ENCODE measurements at places on chromosomes 1 and 21.

DNA sequence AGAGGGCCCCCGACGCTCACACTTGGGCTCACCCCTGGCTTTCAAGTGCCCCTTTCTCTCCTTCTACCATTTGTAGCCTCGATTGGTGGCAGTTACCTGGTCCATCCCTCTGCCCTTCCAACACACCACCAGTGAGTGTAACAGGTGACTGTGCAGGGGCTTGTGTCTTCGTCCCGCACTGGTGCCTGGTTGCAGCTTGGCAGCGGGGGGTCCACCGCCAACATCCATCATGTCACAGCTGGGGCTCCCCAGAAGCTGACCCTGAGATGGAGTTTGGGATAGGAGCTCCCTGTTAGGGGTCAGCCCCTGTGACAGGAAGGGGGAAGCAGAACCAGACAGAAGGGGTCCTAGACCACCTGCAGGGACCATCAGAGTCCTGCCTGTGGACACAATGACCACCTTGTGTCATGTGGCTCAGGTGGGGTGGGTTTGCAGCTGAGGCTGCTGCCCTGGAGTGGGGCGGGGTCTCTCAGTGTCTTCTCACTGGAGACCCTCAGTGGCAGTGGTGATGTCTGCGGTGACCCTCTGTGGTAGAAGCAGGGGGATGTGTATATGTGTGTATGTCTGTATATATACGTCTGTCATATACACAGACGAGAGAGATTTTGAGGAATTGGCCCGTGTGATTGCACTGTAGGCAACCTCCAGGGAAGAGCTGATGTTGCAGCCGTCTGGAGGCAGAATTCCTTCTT lies 3.6 kb upstream of the CALML6 start:
- DNase-seq: no peak

GRCh38 chr1:203648276-203648675 lies 21.6 kb downstream of the ATP2B4 start:
- DNase-seq: no peak

- DNase-seq: no peak
These were observed 18.1 kb downstream of the LMOD1 start for GRCh38 chr1:201928266-201928665.

DNA sequence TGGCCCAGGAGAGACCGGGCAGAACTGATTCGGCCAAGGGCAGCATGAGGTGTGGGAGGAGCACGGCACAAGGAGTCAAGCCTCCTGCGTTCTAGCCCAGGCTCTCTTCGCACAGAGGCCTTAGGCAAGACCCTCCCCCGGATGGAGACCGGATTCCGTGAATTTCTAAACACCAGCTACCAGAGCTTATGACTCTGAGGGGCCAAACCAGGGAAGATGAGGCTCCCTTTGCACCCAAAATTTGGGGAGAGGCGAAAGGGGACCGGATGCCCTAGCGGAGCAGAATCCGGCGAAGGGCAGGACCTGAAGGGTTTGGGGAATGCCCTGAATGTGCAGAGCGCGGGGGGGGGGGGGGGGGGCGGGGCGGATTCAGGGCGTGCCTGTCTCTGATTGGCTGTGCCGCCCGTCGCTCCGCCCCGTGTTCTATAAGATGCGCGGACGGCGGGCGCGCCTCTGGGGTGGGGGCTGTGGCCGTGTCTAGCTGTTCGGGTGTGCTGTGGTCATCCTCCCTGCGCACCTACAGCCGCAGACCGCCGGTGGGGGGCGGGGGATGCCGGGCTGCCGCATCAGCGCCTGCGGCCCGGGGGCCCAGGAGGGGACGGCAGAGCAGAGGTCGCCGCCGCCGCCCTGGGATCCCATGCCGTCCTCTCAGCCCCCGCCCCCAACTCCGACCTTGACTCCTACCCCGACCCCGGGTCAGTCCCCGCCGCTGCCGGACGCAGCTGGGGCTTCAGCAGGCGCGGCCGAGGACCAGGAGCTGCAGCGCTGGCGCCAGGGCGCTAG lies at the start of gene TRNP1:
Gene TRNP1, plus strand, starts transcription at position 456 of the 783 bp plus-strand sequence. Its CDS starts 95 bp downstream, at position 551.
- peak; percentile 21 for DNase-seq

- DNase-seq: no peak
These were observed 66.8 kb downstream of the SLC16A1 start for GRCh38 chr1:112889052-112889768.

DNA sequence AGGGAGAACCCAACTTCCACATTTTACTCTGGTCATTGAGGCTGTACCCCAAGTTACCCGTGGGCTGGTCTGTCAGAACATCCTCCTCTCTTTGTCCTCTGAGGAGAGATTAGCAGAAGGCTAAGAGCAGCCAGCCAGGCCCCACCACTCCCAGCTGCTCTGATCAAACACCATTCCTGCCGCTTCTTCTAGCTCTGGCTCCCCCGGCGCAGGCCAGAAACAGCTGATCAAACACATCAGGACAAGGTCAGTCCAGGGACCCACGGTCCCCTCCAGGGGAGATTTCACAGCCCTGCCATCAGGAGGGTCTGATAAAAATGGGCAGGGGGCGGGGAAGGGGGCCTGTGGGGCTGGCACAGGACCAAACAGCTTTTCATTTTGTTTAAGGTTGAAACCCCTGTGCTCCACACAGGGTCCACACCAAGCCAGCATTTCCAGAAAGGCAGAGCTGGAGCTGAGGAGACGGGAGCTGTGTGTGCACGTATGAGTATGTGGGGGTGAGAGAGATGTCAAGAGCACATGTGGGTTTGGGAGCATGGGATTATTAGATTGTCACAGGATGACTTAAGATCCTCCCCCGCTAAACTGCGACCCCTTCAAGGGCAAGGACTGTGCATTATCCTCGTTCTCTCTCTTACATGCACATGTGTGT lies 29.9 kb upstream of the EPHA8 start:
- DNase-seq: no peak

DNA sequence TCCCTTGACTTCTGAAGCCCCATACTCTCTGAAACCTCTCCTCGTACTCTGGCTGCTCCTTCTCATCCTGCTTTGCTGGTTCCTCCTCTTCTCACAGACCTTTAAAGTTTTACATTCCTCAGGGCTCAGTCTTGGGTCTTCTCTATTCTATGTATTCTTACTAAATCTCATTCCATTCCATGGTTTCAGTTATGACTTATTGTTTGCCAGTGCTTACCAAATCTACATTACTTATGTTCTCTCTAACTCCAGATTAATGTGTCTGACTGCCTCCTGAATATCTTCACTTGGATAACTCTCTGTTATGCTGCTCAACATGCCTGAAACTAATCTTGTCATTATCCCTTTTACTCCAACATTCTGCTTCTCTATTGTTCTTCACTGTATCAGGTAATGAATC lies 5.4 kb upstream of the SLC35D1 start:
- DNase-seq: no peak
